Glutamatergic neuron (in vitro differentiated cells): ENCODE measurements at places on chromosomes 1 and 21.

DNA sequence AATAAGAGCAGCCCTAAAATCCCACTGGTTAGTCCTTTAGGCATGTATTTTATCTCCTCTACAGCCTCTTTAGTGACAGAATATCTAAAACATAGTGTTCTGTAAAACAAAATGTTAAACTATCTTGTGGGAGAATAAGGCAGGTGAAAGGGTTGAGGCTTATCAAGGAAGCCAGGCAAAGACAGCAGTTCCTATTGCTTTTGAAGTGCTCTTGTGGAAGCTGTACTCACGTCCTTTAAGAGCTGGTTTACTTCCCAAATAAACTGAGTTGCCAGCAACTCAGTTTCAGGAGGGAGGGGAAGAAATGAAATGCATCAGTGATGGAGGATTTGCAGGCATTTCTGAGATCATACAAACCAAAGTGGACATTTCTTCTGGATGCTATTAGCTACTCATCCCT, 529.6 kb upstream of the ZRANB2 start:
- H3K27ac ChIP-seq = no peak overlapping the region
- no peak for DNase-seq
- no peaks in the 10 kb centered on the region for H3K27me3 ChIP-seq
- H3K4me3 ChIP-seq = no peak overlapping the region
- H3K36me3 ChIP-seq = no peaks in the 10 kb centered on the region

DNA sequence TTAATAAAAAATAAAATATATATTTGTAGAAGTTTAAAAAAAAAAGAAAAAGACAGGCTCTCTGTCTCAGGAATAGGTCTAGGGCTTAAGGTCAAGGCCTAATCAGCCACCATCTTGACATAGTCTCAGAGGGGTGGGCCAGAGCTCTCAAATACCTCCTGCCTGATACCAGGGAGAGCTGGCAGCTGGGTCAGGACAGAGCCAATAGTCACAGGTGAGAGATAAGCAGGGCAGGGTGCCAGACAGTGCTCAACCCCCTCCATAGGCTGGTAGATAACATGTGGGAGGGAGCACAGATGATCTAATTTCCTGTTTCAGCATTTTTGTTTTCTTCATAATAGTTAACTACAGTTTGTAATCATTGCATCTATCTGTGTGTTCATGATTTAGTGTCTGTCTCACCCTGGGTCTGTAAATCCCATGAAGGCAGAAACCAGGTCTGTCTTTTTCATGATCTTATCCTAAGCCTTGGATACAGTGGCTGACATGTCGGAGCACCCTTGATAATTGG, 152.0 kb upstream of the GRIK3 start:
- no peak for DNase-seq
- no peak overlapping the region for H3K4me3 ChIP-seq
- peaks cover 9% of the 10 kb centered on the region for H3K4me1 ChIP-seq
- peaks cover 4% of the 10 kb centered on the region for H3K36me3 ChIP-seq

DNA sequence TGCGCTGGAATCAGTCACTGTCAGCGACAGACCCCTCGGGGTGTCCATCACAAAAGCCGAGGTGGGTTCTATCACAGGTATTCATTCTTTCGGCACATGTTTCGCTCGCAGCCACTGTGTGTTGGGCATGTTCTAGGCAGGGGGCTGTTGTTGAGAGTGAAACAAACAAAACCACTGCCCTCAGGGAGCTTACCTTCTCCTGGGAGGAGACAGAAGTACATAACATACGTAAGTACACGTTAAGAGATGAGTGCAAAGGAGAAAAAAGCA, 6.6 kb downstream of the ATF3 start:
- H3K4me1 ChIP-seq = peaks cover 16% of the 10 kb centered on the region
- peaks cover 16% of the 10 kb centered on the region for H3K36me3 ChIP-seq
- peaks cover 6% of the 10 kb centered on the region for H3K27me3 ChIP-seq
- DNase-seq = no peak

DNA sequence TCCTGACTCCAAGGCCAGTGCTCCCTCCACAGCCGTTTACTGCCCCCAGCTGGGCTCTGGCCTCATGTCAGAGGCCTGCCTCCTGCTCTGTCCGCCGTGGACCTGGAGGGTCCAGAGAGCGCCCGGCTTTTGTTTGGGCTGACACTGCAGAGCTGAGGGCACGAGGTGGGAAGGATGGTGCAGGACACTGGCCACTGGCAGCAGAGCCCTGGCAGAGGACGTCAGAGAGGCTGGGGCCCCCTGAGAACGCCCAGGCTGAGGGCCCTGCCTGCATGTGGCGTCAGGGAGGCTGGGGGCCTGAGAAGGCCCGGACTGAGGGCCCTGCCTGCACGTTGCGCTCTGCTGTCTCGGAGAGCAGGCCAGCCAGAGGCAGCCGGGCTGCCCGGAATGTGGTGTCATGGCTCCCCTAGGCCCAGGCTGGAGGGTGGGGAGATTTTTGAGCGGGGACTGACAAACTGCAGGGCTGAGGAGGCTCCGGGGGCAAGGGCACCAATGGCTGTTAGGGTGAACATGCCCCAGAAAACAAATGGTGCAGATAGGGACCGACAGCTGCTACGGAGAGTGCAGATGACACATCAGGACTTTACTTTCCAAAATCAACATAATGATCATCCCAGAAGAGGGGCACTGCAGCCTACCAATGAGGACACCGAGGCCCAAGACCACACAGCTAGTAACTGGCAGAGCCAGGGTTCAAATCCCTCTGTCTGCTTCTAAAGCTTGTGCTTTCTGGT, 31.7 kb downstream of the SLC66A1 start:
- peaks cover 10% of the 10 kb centered on the region for H3K27me3 ChIP-seq
- no peak overlapping the region for H3K4me3 ChIP-seq
- H3K27ac ChIP-seq = peak overlapping the region; percentile 48
- peaks cover 10% of the 10 kb centered on the region for H3K4me1 ChIP-seq
- H3K36me3 ChIP-seq = no peaks in the 10 kb centered on the region
- no peak for DNase-seq

DNA sequence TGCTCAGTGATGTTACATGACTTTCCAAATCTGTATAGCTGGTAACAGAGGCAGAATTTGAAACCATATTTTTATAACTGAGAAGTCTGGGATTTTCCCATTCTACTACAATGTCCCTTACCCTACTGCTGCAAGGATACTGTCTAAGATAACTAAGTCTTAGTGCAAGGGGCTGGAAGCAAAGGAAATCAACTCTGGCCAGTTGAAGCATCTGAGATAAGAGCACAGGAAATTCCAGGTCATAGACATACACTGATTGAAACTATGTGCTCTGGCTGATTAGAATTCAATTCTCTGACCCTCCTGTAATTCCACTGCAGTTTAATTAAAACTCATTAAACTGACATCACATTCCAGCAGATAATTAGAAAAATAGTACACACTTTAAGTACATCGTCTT, 267.7 kb upstream of the C1orf87 start:
- no peaks in the 10 kb centered on the region for H3K27me3 ChIP-seq
- H3K4me1 ChIP-seq = no peaks in the 10 kb centered on the region
- H3K4me3 ChIP-seq = no peak overlapping the region

DNA sequence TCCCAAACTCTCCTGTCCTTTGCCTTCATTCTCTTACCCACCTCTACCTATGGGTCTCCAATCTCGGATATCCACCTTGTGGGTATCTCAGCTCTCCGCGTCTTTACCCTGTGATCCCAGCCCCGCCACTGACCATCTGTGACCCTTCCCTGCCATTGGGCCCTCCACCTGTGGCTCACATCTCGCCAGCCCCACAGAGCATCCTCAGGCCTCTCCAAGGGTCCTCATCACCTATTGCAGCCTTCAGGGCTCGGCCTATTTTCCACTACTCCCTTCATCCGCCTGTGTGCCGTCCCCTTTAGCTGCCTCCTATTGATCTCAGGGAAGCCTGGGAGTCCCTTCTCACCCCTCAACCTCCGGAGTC, 11.1 kb downstream of the BCAN start:
- no peak overlapping the region for H3K4me3 ChIP-seq
- peaks cover 21% of the 10 kb centered on the region for H3K27me3 ChIP-seq
- H3K27ac ChIP-seq = no peak overlapping the region

DNA sequence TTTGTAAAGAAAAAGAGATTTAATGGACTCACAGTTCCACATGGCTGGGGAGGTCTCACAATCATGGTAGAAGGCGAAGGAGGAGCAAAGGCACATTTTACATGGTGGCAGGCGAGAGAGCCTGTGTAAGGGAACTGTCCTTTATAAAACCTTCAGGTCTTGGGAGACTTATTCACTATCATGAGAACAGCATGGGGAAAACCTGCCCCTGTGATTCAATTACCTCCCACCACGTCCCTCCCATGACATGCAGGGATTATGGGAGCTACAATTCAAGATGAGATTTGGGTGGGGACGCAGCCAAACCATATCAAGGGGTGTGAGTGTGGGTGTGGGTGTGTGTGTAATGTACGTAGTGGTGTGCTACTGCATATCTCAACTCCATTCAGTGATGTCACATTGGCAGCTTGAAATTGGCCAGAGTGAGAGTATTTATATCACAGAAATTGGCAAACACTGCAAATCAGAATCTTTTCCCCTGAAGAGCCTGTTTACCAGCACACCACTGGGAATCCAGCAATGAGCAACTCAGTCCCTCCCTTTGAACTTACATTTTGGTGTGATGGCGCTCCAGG, 5.4 kb downstream of the ARHGEF10L start:
- no peak for DNase-seq
- no peaks in the 10 kb centered on the region for H3K36me3 ChIP-seq
- H3K4me1 ChIP-seq = peaks cover 32% of the 10 kb centered on the region

- H3K4me1 ChIP-seq = no peaks in the 10 kb centered on the region
- no peak for DNase-seq
- no peaks in the 10 kb centered on the region for H3K36me3 ChIP-seq
- H3K4me3 ChIP-seq = no peak overlapping the region
Observed at GRCh38 chr1:26626994-26627393, 68.8 kb upstream of the ARID1A start.

GRCh38 chr1:27392096-27392777, at the start of gene GPR3:
TSS of gene GPR3 (plus strand) at chr1:27392622. CDS start at chr1:27393799, 1,177 bp downstream.
- peak; percentile 95 for DNase-seq
- H3K4me3 ChIP-seq = peak within 1 kb of the TSS; percentile 85
- H3K27me3 ChIP-seq = peaks cover 10% of the 10 kb centered on the region
- H3K4me1 ChIP-seq = peaks cover 13% of the 10 kb centered on the region
- H3K27ac ChIP-seq = peak within 1 kb of the TSS; percentile 79

DNA sequence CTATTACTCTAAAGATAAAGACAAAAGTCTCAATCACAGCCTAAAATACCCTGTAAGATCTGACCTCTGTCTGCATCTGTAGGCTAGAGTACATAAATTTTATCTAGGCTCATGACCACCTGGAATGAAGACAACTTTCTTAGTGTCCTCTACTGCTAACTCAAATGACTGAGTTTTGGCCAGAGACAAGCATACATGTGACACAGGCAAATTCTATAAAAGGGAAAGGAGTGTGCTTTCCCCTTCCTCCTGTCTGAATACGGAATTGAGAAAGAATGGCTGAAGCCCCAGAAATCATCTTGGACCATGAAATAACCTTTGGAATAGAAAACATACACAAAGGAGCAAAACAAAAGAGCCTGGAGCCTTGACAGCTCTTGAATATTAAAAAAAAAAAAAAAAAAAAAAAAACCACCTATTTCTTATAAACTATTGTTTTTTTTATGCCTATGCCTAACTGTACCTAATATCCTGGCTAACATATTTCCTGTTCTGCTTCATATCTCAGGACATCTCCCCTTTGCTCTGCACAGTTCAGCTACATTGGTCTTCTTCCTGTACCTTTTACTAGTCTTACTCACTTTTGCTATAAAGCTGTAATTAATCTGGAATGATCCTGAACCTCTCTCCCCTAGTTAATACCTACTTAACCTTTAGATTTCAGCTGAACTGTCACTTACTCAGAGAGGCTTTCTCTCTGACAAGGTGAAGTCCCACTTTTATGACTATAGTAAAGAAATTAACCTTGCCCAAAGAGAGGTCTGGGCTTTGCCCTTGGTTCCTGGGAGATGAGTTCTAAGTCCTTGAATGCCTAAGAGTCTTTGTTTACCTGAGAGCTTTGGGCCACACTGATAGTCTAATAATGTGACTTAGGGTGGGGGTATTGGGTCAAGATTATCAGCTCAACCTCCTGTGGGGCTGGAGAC, 16.1 kb downstream of the UCHL5 start:
- H3K36me3 ChIP-seq = peaks cover 3% of the 10 kb centered on the region
- H3K4me1 ChIP-seq = no peaks in the 10 kb centered on the region
- no peak overlapping the region for H3K4me3 ChIP-seq
- no peak for DNase-seq
- H3K27ac ChIP-seq = no peak overlapping the region

GRCh38 chr21:40386294-40386911, 460.6 kb downstream of the DSCAM start:
- no peaks in the 10 kb centered on the region for H3K27me3 ChIP-seq
- no peak overlapping the region for H3K4me3 ChIP-seq

DNA sequence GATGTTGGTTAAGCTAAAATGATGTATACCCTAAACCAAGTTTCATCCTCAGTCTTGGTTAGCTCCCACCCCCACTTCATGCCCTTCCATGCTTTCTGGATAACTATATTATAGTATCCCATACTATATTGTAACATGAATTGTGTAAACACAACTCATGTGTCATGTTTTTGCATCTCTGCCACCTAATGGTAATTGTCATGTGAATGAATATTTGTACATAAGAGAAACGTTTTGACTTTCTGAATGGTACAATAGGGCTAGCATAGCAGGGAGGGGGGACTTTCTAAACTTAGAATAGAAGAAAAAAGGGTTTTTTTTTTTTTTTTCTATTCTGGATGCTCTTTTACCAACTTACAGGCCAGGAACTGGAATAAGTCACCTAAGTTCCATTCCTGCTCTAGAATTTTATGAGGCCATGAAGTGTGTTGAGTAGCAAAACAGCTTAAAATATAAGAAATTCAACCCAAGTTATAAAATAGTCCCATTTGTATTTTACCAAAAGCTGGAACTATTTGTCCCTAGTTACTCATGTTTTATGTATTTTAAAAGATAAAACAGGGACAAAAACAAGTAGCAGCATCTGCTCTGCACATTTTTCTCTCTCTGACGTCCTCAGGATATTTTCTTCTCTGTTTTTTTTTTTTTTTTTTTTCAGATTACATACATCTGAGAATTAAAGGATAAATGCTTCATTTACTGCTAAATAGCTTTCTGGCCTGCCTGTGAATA, 77.4 kb downstream of the HLX start:
- no peaks in the 10 kb centered on the region for H3K27me3 ChIP-seq
- no peaks in the 10 kb centered on the region for H3K4me1 ChIP-seq
- DNase-seq = no peak
- no peak overlapping the region for H3K27ac ChIP-seq

DNA sequence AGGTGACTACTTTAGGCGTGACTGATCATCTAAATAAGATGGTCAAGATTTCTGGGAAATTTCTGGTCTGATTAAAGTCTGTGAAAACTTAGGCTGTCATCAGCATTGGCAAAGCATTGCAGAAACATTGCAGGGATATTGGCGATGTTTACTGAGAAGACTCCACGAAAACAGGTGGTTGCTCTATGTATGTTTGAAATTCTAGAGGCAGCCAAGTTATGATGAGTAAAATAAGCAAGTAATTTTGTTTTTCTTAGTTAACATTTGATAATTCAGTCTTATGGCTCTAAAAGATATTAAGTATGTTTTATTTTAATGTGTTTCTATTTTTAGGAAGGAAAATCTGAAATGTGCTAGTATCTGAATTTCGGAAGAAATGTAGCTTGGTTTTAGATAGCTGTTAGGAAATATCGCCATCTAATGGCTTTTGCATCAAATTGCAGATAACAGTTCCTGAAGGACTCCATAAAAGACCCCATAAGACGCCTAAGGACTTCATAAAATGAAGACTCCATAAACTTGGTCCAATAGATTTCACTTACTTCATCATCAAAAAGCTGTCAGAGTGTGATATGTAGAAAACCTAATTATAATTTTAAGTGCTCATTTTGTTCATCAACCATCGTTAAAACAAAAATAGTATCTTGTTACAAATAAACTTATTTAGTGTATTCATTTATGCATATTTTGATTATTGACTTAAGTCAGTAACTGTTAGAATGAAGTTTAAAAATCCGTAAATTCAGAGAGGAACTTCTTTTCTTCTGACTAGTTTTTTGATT, 344.6 kb downstream of the RYR2 start:
- no peak overlapping the region for H3K4me3 ChIP-seq
- no peaks in the 10 kb centered on the region for H3K4me1 ChIP-seq
- H3K36me3 ChIP-seq = no peaks in the 10 kb centered on the region
- no peak for DNase-seq
- H3K27me3 ChIP-seq = no peaks in the 10 kb centered on the region
